Mesenchymal stem cell (in vitro differentiated cells and primary cell): ENCODE measurements at places on chromosomes 5 and 9.

DNA sequence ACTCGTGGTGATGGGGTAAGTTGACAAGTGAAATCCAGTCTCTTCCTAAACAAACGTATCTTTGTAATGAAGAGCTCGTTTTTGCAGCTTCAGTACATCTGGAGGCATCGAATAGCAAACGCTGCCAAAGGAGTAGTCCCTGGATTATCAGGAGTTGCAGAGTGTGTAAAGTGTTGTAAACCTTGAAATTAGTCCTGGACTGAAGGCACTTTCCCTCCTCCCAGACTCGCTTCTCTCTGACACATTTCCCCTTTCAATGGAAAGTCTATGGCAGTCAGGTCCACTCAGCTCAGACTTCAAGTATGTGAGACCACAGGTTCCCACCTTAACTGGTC lies 1.5 kb upstream of the PBX3 start:
- no peak for DNase-seq

- no peak for DNase-seq
Observed at GRCh38 chr9:127974001-127974768, 6.6 kb downstream of the EEIG1 start.

GRCh38 chr5:45081082-45081481 lies 272.3 kb downstream of the MRPS30 start:
- DNase-seq = no peak

- no peak for DNase-seq
Observed at GRCh38 chr9:76027416-76027815, 136.9 kb downstream of the PCSK5 start.

GRCh38 chr5:35820735-35821134 lies 36.0 kb upstream of the IL7R start:
- no peak for DNase-seq

DNA sequence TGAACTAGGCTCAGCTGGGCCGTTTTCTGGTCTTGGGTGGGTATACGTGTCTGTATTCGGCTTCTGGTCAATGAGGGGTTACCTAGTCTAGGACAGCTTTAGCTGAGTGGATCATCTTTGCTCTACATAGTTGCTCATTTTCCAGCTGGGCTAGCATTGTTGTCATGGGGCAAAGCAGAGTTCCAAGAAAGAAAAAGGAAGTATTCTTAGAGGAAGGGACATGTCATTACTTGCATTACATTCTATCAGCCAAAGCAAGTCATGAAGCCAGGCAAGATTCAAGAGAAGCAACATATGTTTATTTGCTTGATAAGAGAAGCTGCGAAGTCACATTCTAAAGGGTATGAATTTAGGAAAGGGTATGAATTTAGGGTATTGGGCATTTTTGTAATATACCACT lies 396.5 kb downstream of the ZNF608 start:
- no peak for DNase-seq

- DNase-seq = no peak
Observed at GRCh38 chr5:102946971-102947370, 173.0 kb downstream of the GIN1 start.

DNA sequence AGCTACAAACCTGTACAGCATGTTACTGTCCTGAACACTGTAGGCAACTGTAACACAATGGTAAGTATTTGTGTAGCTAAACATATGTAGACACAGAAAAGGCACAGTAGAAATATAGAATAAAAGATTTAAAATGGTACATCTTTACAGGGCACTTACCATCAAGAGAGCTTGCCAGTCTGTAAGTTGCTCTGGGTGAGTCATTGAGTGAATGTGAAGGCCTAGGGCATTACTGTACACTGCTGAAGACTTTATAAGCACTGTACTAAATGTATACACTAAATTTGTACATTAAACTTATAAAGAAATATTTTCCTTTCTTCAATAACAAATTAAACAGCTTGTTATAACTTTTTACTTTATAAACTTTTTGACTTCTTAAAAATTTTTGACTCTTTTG lies 20.5 kb downstream of the ADRB2 start:
- DNase-seq = peak; percentile 51

DNA sequence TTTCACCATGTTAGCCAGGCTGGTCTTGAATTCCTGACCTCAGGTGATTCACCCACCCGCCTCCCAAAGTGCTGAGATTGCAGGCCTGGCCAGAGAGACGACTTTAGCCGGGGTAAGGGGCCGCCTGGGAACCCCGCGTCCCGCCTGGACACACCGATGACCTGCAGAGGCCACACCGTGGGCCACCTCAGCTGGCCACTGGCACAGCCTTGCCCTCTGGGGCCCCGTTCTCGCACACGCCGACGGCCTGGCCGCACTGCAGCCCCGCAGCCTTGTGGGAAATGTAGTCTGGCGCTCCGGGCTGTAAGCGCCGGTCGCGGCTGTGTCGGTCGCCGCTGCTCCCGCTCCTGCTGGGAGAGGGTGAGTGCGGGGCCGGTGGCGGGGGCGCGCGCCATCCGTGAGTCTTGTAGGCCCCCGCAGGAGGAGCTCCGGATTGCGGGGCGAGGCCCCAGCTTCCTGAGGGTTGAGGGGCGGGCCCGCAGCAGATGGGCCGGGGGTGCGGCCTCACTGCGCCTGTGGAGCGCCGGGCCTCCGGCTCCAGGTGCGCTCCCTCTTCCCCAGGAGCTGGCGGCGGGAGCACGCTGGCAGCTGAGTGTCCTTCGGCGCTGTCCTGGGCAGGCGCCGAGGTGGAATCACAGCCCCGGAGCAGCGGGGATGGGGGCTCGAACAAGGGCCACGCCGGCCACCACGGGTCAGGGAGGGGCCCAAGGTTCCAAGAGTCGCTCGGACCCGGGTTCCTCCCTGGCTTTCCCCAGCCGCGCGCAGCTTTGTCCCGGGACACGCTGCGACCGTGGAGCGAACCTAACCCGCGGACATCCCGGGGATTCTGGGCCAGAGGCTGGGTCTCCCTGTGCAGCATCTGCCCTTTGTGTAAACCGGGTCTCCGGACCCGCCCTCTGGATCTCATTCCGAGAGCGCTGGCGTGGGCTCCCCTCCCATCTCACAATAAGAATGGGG lies at the start of gene ZFP2:
Gene ZFP2 (plus strand): TSS at position 299 of the 957 bp plus-strand sequence. CDS start 35,401 bp downstream, outside the sequence.
- peak; percentile 57 for DNase-seq

GRCh38 chr9:115127191-115127817 lies 9.3 kb upstream of the TNC start:
- DNase-seq = peak; percentile 62

DNA sequence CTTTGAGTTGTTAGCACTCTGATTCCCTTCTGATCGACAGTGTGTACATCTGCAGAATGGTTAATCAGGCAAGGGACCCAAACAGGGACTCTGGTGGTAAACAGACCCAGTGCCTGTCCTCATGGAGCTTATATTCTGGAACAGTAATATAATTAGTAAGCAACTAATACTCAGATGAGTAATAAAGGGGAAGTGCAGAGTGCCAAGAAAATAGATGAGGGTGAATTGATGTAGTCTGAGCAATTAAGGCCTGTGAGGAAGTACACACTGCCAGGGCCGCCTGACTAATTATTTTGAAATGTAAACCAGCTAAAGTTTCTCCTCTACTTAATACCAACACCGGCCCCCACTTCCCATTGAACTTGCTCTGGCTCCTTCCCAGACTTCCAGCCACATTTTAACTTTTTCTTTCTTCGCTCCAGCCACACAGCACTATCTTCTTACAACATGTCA lies 4.2 kb downstream of the DHX29 start:
- peak; percentile 92 for DNase-seq

- DNase-seq = no peak
Observed at GRCh38 chr5:163366757-163367156, 70.6 kb upstream of the CCNG1 start.

GRCh38 chr5:94993491-94993890 lies 291.4 kb downstream of the MCTP1 start:
- no peak for DNase-seq

GRCh38 chr5:154478224-154478565 lies at the start of gene HAND1:
HAND1 (minus strand) TSS chr5:154478227; CDS start chr5:154478008, 219 bp downstream.
- peak; percentile 48 for DNase-seq

GRCh38 chr9:76552751-76553455 lies 93.9 kb downstream of the GCNT1 start:
- no peak for DNase-seq

GRCh38 chr9:83432104-83432627 lies 106.0 kb downstream of the FRMD3 start:
- no peak for DNase-seq

DNA sequence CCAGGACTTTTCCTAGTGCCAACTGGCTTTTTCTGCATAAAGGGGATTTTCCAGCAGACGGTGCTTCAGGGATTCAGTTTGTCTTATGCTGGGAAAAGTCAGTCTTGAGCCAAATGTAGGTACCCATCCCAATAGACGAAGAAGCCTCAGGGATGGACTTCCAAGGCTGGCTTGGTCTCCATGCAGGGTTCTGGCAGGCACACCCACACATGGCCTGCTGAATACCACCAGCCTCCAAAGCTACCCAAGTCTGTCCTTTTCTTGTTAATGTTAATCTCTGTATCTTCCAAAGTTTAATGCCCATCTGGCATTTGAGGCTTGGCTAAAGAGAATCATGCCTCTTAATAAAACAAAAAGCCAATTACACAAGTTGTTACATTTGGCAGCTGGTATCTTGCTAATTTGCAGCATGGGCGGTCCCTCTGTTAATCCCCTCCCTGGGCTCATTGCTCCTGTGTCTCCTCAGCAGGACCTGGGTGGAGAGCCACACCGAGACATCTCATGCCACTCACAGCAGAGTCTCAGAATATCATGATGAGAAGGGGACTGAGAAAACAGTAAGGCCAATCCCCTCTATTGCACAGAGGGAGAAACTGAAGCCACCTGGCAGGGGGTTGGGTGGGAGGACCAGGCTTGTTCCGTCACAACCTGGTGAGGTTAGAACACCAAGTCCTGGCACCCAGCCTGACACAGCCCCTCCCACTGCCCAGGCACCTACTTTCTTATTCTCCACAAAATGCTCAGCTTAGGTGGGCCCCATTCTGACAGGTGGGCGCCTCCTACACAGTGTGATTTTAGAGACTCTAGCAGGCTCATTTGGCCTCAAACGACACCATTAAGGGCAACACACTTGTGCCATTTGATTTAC lies 243.2 kb downstream of the FSTL4 start:
- DNase-seq = no peak
